ENCODE measurements at places on chromosomes 7 and 10.

DNA sequence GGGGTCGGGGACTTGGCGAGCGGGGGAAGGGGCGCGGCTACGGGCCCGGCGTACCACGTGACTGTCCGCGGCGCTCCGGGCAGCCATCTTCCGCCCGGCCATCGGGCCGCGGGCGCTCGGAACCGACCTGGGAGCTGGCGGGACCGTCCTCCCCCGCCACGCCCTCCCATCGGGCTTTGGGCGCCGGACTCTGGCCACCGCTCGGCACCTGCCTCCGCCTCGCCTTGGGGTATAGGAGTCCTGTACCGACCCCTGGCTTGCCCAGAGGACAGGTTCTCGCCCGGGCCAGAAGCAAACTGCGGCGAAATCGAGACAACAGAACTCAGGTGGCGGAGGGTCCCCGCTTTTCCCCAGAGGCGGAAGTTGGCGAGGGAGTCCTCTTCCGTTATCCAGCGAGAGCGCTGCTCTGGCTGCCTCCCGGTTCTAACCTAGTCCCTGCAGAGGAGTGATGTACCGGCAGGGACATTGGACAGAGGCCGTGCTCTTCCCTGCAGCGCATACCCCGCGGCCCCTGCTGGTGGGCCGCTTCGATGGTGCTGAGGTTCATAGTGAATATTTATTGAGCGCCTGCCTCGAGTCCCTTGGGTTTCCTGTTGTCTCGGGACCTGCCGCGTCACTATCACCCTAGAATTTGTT, 1.2 kb upstream of the SGMS1 start:
- peak; percentile 60 for DNase-seq

DNA sequence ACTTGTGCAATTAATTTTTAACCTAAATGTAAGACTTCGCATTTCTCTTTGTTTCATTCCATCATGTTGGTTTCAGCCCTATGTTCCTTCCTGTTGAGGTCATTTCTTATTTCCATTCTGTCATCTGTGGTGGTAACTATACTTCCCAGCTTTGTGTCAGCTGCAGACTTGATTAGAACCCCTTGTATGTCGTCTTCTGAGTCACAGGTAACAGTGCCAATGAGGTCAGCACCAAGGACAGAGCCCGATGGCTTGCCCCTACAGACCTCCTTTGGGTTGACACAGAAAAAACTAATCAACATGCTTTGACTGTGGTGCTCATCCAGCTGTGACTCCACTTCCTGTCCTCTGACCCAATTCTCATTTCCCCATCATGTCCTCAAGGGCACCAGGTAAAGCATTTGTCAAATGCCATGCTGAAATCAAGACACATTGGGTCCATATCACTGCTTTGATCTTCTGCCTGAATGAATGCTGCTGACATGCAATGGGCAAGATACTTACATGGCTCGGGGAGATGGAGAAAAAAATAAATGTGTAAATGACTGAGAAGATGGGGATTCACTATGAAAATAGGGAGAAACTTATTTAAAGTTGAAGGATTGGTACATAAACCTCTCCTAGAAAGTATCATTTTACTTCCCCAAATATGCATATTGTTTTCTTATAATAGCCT, 25.6 kb upstream of the CRTAC1 start:
- DNase-seq = no peak

- DNase-seq = no peak
These were observed 54.3 kb downstream of the SLC16A9 start for GRCh38 chr10:59655309-59655708.

DNA sequence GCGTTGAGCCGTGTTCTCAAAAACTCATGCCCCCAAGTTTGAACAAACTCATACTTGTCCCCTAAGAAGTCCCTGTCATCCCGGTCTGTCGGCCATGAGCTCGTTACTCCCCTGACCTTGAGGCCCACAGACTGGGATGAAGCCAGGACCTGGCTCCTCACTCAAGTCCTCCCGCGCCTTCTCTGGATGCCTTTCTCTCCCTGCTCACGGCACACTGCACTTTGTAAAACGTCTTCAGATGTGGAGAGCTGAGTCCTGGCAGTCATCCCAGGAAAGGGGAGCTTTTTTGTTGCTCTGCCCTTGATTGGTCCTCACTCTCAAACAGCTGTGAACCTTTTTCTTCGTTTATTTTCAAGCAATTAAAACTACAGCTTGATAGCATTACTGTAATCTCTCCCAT, 110.8 kb downstream of the JAZF1 start:
- no peak for DNase-seq

DNA sequence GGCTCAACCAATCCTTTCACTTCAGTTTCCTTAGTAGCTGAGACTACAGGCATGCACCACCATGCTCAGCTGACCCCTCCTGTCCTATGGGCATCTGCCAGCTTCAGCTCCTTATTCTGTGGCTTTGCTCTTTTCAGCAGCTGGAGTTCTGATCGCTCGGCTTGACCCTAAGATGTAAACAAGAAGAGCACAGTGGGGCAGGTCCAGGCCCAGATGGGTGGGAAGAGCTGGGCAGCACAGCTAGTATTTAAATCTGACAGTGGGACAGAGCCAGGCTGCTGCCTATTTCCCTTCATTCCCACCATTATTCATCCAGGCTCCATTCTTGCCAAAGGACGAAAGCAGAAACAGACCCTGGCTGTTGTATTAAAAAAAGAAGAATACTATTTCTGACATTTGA, 494.9 kb upstream of the PODXL start:
- DNase-seq = no peak
